ENCODE measurements at places on chromosomes 5 and 9.

GRCh38 chr5:11854936-11855335 is 49.3 kb downstream of the CTNND2 start:
- DNase-seq, result no peak

DNA sequence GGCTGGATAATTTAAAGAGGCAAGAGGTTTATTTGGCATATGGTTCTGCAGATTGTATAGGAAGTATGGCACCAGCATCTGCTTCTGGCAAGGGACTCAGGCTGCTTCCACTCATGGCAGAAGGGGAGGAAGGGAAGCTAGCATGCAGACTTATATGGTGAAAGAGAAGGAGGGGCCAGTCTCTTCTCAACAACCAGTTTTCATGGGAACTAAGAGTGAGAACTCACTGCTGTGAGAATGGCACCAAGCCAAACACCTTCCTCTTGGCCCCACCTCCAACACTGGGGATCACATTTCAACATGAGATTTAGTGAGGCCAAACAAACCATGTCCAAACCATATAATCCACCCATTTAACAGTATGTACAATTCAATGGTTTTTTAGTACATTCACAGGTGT is 113.3 kb upstream of the SHB start:
- no peak for DNase-seq

GRCh38 chr5:143660625-143661024 is 151.3 kb upstream of the HMHB1 start:
- no peak for DNase-seq

DNA sequence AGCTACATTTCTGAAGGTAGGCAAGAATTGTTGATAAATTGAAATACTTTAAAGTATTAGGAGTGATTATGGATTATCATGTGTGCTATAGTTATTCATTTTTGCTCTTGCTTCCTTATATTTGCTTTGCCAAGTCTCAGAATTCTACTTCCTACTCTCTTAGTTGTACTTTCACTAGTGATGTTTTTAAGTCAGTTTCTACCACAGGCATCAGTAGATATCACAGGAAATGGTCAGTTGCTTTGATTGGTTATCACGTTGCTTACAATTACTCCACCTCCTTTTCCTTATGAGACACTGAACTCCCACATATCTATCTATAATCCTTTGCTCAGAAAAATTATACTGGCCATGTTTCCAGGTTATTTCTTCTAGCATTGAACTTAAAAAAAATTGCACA is 472.8 kb downstream of the DMRTA1 start:
- no peak for DNase-seq

DNA sequence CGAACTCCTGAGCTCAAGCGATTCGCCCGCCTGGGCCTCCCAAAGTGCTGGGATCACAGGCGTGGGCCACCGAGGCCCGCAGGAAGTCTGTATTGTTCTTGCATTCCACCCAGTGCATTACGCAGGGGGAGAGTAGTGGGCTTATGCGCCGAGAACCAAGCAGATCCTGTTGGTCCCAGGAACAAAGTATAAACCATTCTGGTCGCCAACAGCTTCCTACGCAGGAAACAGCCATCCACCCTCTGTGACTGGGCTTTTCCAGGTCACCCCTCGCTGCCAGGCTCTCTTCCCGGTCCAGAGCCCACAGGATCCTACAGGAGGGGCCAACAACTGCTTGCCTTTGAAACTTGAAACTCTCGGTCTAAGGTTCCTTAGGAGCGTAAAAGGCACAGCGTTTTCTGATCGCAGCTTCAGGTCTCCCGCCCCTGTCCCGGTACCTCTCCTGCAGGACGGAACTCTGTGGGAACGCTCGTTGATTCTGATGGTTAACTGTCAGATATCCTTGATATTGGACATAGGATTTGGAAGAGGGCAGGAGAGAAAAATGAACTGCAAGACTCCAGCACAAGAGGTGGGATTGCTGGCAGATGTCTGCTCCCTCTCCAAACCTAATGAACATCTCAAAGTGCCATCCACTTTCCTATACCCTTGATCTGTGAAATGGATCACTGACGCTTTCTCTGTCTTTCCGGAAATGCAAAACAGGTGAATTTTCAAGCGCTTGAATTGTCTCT is 4.2 kb upstream of the ANXA2R start:
- DNase-seq, result no peak

DNA sequence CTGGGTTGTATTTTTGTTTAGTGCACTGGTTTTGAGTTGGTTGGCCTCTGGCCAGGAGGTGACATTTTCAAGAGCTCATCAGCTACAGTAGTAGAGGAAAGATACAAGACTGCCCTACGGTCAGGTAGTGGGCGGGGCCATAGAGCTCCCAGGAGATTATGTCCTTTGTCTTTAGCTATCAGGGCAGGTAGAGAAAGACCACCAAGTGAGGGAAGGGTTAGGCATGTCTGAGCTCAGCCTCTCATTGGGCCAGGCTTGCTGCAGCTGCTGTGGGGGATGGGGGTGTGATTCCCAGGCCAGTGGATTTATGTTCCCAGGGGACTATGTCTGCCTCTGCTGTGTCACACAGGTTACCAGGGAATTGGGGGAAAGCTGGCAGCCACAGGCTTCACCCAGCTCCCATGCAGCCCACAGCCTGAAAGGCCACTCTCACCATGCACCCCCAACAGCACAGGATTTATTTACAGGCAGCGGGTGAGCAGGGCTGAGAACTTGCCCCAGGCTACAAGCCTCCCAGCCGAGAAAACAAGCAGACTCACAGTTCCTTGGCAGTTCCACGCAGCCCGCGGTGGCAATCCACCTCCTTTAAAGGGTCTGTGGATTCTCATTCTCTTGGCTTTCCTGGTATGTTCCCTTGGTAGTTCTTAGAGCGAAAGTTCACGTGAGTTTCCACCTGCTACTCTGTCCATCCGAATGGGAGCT is 37.5 kb upstream of the BOD1 start:
- no peak for DNase-seq

DNA sequence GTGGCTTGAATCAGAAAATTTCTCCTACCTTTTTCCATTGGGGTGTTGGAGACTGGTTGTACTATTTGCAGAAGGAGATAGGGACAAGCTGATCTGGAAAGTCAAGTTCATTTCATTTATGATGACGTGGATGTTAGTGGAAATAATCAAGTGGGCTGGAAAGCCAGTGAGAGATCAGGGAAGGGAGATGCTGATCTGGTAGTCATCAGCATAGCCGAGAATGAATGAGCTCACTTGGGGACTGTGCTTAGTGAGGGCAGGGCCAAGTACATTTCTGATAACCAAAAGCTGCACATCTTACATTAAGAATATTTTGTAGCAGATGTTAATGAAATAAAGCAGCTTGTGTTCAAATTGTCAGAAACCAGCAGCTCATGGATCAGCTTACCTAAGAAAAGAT is 12.1 kb downstream of the MAN2A1 start:
- no peak for DNase-seq

DNA sequence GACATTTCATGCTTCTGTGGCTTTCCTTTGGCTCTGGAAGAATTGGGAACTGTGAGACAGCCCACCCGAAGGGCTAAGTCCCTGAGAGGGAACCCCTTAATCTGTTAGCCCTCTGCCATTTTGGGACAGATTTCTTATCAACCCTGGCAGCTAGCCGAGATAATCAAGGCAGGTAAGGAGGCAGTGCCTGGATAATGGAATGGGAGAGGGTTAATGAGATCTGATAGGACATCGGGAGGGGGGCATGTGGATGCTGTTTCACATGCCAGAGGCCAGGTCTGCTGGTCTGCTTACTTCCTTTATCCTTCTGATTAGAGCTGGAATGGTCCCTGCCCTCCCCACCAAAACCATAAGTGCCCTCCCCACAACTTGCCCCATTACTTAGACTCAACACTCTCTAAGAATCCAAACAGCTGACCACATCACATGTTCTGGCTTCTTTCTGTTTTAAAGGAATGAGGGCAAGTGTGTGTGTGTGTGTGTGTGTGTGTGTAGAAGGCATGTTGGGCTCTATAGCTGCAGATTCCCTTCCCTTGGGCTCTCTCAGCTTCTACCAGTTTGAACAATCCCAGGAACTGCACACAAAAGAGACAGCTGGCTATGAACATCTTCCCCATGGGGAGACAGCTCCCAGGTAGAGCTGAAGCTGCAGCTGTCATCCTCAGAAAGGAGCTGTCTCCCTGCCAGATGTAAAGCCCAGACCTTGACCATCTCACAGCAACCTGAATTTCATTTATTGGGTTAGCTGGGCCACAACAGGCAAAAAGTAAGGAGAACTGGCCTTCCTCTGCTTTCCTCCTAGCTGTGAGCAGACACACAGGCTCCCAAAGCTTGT is 221.3 kb downstream of the PIK3R1 start:
- DNase-seq, result no peak

DNA sequence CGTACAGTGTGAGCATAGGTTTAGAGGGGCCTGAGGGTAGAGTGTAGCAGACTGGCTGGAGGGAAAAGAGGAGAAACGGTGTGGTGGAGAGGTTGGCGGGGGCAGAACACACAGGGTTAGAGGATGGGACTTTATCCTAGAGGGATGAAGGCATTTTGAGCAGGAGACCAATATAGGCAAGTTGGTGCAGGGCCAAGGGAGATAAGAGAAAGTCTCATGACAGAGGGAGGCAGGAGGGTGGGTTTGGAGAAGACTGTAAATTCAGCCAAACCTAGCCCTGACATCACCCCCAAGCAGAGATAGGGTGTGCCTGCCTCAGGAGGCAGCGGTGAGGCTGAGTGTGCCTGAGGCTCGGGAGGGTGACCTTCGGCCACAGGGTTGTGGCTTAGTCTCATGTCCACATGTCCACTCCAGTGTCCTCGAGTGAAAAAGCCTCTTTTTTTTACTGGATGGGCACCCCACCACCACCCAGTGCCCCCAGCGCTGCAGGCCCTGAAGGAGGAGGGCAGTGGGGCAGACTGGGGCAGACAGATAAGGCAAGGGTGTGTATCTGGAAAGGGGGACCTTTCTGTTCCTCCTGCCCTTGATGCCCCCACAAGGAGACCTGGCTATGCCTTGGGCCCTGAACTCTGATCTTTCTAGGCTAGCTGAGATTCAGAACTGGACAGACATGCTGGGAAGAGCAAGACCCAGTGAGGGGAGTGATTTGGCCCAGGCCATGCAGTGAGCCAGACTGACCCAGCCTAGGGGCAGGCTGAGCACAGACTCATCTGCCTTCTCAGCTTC is 108.7 kb downstream of the RGS3 start:
- DNase-seq, result no peak

GRCh38 chr5:158660726-158661125 is 439.0 kb downstream of the EBF1 start:
- peak; percentile 40 for DNase-seq

GRCh38 chr5:6446626-6447309 is 1.9 kb upstream of the UBE2QL1 start:
- DNase-seq, result no peak

- no peak for DNase-seq
Observed at GRCh38 chr5:11069041-11069440, 308.0 kb upstream of the DAP start.

- peak; percentile 55 for DNase-seq
Observed at GRCh38 chr5:173331956-173332479, 3.8 kb upstream of the STC2 start.

GRCh38 chr9:33133186-33133585 is 34.0 kb downstream of the B4GALT1 start:
- no peak for DNase-seq

- no peak for DNase-seq
Observed at GRCh38 chr5:139263536-139263935, 30.0 kb upstream of the MATR3 start.

DNA sequence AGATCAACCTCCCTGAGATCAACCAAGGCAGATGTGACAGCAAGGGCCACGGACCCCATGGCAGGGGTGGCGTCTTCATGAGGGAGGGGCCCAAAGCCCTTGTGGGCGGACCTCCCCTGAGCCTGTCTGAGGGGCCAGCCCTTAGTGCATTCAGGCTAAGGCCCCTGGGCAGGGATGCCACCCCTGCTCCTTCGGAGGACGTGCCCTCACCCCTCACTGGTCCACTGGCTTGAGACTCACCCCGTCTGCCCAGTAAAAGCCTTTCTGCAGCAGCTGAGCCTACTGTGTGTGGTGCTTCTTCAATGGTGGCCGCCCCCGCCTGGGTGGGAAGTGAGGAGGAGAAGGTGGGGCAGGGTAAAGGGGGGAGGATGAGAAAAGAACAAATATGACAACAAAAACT is 8.3 kb downstream of the GPX3 start:
- DNase-seq, result no peak
